ENCODE measurements at places on chromosomes 13 and 19.

DNA sequence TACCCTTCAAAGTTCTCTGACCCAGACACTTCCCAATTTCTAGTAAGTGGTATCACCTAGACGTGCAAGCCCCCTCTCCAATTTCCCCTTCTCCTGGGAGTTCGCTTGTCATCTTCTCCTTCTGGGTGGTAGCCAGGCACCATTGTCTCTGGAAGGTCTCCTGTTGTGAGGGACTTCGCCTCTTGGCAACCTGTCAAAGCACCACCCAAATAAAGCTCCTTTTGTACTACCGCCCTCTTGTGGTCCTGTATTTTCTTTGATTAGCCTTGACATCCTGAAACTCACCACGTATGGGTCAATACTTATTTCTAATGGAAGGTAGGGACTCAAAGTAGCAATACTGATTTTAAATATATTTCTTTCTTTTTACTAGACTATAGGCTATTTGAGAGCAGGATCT is 8.2 kb downstream of the GPC5 start:
- DNase-seq: no peak

DNA sequence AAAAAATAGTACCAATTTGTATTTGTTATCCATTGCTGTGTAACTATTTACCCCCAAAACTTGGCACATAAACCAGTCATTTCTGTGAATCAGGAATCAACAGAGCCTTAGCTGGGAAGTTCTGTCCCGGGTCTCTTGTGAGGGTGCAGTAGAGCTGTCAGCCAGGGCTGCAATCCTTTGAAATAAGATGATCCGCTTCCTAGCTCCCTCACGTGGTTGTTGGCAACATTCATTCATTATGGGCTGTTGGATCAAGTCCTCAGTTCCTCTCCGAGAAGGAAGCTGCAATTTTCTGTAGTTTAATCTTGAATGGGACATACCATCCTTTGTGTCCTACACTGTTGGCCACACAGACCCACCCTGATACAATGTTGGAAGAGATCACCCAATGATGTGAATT is 277.2 kb downstream of the SUCLA2 start:
- no peak for DNase-seq

DNA sequence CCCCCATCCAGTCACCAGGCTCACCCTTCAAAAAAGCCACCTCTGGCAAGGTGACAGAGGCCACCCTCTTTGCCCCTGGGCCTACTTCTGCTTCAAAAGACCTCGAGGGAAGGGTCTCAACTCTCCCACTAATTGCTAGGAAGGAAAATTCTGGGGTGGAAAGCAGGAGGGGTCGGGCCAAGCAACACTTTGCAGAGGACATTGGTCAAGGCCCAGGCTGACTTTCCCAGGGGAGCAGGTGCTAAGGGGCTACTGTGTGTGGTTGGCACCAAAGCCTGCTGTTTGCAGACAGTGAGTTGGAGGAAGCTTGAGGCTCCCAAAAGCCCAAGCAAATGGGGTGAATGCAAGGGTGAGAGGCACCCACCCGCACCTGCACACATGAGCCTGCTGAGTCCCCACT is 28.6 kb upstream of the VSTM2B start:
- DNase-seq: no peak

DNA sequence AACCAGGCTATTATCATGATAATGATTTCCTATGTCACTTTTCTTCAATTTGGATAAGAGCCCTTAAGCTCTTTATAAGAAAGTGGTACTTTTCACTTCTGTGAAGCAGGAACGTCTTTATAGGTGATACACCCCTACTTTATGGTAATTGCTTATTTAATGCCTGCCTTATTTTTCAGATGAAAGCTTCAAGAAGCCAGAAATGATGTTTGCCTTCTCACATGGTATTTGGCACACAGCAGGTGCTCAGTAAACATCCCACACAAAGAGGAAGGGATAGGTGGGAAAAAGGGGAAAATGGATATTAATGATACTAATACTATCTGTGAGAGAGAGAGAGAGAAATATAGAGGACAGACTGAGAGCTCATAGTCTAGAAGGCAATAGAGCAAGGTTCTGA is 29.0 kb upstream of the WASF3 start:
- DNase-seq: no peak

DNA sequence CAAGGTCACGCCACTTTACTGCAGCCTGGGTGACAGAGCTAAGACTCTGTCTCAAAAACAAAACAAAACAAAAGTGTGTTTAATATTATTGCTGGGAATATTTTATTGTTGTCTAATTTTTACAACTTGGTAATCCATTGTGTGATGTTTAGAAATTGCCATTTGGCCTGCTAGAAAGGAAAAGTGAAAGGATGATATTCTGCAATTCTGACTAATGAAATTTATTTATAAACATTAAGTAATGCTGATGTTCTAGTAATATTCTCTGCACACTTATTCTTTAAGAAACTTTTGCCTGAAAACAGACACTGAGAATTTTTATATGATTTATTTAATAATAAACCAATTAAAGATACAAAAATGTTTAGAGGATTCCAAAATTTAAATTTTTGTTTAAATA is 87.4 kb downstream of the ELF1 start:
- DNase-seq: no peak

DNA sequence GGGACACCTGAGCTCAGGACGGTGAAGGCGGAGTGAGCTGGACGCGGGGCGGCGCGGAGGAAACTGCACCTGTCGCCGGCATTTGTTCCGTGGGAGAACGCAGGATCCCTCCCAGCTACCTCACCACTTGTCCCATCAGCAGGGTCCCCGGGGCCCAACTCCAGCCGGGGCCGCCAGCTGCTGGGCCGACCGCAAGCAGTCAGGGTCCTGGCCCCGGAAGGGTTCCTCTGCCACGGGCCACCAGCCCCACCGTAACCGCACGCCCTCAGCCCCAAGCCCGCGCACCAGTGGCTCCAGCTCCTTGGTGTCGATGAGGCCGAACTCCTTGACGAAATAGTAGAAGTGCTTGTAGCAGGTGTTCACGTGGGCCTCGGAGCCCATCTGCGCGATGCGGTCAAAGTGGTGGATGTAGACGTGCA is 19.6 kb downstream of the MOB3A start:
- no peak for DNase-seq

- DNase-seq: no peak
These were observed 177.8 kb downstream of the OLFM4 start for GRCh38 chr13:53206455-53206854.

DNA sequence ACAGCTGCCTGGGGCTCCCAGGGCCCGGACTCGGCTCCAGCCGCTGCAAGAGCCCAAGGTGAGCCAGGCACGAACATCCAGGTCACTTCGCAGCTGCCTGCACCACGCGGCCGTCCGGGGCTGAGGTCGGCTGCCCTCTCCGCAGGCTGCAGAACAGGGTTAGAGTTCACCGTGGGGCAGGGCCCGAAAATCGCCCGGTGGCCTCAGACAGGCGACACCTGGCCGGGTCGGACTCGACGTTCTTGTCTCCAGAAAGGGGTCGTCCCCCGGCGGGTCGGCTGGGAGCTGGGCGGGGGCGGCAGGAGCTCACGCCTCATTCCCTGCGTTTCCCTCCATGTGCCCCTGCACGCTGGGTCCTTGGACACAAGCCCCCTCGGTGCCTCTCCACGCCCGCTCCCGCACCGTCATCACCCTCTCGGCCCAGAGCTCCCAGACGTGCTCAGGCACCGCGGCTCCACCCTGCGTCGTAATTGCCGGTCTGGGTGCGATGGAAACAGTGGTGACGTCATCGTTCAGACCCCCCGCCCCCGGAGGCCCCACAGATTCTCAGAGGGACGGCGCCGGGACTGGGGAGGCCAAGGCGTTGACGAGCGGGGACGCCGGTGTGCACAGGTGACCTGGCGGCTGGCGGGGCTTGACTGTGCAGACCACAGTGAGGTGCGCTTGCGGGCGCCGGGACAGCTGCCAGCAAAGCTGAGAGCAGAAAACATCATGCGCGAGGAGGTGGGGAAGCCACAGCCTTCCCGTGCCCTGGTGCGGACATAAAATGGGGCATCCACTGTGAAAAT is 4.0 kb upstream of the GRIN3B start:
- DNase-seq: peak; percentile 31

GRCh38 chr19:28727480-28728159 is 485.3 kb downstream of the UQCRFS1 start:
- no peak for DNase-seq

DNA sequence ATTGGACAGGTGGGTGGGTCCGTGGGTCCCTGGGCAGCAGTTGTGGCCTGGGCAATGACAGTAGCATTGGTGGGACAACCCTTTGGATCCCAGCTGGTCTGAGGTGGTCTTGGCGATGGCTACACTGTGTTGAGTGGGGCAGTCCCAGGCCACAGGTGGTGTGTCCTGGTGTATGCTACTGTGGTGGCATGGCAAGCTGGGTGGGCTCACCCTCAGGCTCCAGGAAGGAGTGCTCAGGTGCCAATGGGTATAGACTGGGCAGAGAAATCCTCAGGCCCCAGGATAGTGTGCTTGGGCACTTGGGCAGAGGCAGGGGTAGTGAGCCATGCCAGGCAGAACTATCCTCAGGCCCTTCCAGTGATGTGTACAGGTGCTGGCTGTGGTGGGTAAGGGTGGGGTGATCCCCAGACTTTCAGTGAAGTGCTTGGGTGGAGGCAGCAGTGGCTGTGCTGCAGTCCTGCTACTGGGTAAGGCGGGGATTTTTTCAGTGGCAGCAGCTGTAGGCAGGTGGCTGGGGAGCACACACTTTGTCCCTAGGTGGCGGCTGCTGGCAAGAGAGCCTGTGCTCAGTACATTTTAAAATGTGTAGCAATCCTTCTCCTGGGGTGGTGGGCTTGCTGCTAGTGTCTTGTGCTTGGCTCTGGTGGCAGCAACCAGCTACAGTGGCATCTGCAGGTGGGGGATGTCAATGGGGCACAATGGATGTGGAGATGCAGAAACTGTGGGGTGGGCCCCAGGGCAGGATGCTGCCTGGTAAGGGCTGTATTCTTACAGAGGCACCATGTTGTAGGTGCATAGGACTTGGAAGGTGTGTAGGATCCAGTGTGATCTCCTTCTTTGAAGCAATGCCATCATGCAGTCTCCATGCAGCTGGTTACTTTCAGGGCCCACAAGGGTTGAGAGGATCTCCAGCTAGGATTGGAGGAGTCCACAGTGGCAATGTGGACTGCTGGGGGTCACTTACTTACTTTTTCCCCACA is 64.9 kb downstream of the DNAJC3 start:
- no peak for DNase-seq

DNA sequence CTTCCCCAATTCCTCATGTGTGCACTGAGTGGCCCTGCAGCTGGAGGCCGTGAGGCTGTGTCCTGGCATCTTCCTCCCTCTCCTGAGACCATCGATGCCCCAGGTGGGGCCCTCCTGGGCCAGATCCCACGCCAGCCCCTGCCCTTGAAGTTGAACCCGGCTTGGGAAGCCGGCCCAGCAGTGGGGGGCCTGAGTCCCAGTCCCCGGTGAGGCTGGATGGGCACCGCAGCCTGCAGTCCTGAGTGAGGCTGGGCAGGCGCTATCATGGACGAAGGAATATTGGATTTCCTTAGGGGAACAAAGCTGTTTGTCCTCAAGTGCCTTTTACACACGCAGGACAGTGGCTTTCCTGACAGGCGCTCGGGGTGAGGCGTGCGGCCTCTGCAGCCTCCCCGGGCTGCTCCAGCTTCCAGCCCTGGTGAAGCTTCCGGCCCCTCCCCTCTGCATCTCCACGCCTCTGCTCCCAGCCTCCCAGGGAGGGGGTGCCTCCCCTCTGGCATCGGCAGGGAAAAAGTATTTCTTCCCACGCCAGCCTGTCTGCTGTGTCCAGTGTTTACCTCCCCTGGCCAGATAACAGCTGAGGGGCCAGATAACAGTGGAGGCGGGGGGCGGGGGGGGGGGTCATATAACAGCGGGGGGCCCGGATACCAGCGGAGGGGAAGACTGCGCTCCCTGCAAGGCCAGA is 159.5 kb downstream of the KDM4B start:
- no peak for DNase-seq

GRCh38 chr13:46484561-46484960 is 68.4 kb upstream of the LRCH1 start:
- DNase-seq: no peak

GRCh38 chr13:33722216-33722915 is 95.6 kb upstream of the RFC3 start:
- no peak for DNase-seq

Measured in DMS79 (cell line).